Upper lobe of left lung (tissue), 6 donors: ENCODE measurements at places on chromosomes 16 and 17.

DNA sequence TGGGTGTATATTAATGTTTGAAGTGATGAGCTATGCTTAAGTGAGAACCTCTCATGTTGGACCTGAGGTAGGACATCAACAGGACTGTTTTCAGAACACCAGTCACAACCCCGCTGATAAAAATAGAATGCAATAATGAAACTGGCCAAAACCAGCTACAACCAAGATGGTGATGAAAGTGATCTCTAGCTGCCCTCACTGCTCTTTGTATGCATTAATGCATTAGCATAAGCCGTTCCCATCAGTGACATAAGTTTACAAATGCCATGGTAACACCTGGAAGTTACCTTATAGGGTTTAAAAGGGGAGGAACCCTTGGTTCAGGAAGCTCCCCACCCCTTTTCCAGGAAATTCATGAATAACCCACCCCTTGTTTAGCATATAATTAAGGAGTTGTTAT lies 672.5 kb upstream of the EEF2KMT start:
- no peak overlapping the region for H3K27ac ChIP-seq
- H3K36me3 ChIP-seq = no peaks in the 10 kb centered on the region
- H3K4me1 ChIP-seq = no peaks in the 10 kb centered on the region
- DNase-seq = no peak
- H3K27me3 ChIP-seq = no peaks in the 10 kb centered on the region
- H3K4me3 ChIP-seq = no peak overlapping the region

GRCh38 chr17:75778861-75779249 lies 5.8 kb upstream of the UNK start:
- H3K36me3 ChIP-seq = peaks cover 24% of the 10 kb centered on the region
- no peaks in the 10 kb centered on the region for H3K27me3 ChIP-seq
- peaks cover 41% of the 10 kb centered on the region for H3K4me1 ChIP-seq
- peak overlapping the region; percentile 90 for H3K4me3 ChIP-seq

GRCh38 chr17:67479148-67479547 lies 102.1 kb downstream of the PITPNC1 start:
- H3K4me1 ChIP-seq = peaks cover 10% of the 10 kb centered on the region
- no peak overlapping the region for H3K27ac ChIP-seq
- no peaks in the 10 kb centered on the region for H3K27me3 ChIP-seq
- H3K4me3 ChIP-seq = no peak overlapping the region

- no peaks in the 10 kb centered on the region for H3K36me3 ChIP-seq
- no peaks in the 10 kb centered on the region for H3K27me3 ChIP-seq
- no peak for DNase-seq
- no peak overlapping the region for H3K27ac ChIP-seq
- H3K4me3 ChIP-seq = no peak overlapping the region
These were observed 45.9 kb downstream of the MRTFB start for GRCh38 chr16:14117051-14117450.

DNA sequence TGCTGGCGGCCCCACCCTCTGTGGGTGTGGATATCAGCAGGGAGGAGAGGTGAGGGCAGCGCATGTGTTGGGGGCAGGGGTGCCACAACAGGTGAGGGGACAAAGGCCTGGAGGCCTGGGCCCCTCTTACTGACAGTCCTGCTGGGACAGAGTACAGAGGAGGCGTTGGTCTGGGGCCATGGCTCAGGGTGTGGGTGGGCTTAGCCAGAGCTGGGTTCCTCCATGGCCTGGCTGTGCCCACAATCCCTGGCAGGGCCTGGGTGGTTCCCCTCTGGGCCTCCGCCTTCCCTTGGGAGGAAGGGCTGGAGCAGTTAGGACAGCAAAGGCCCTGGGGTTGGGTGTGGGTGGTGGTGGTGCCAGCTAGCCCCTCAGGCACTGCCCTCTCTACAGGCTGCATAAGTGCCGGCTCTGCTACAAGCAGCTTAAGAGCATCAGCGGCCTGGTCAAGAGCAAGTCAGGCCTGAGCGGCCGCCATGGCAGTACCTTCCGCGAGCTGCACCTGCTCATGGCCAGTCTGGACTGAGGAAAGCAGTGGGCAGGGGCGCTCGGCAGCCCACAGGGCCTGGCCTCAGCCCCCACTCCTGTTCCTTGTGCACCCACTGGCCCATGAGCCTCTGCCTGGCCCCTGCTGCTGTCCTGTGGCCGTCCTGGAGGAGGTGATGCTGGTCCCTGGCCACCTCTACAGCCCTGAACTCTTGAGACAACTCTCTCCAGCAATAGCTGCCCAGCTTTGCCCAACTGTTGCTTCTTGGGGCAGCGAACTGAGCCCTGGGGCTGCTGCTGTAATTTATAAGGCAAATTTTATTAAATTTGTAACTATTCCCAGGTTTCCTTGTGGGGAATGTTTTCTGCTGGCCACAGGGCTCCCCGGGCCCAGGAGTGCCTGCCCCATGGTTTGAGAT lies 21.1 kb downstream of the KATNB1 start:
- peaks cover 82% of the 10 kb centered on the region for H3K36me3 ChIP-seq
- peaks cover 10% of the 10 kb centered on the region for H3K4me1 ChIP-seq
- no peak overlapping the region for H3K4me3 ChIP-seq
- H3K27me3 ChIP-seq = no peaks in the 10 kb centered on the region
- no peak overlapping the region for H3K27ac ChIP-seq

DNA sequence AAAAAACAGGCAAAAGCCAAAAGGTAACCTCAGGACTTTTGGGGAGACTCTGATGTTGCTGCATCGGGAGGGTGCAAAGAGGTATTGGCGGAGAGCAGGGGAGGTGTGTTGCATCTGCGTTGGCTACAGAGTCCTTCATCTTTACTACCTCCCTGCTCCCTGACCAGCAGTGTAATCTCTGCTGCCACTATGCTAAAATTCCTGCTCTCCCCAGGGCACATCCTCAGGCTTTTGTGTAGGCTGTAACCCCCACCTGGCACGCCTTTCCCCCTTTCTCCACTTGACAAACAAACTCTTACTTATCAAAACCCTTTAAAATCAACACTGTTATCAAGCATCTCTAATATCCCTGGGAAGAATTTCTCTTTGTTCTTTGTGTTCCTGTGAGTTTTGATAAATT lies 435.3 kb downstream of the HAPSTR1 start:
- no peak overlapping the region for H3K4me3 ChIP-seq
- H3K4me1 ChIP-seq = peaks cover 11% of the 10 kb centered on the region
- no peaks in the 10 kb centered on the region for H3K27me3 ChIP-seq
- DNase-seq = no peak
- no peaks in the 10 kb centered on the region for H3K36me3 ChIP-seq
- no peak overlapping the region for H3K27ac ChIP-seq

- DNase-seq = no peak
- H3K4me3 ChIP-seq = no peak overlapping the region
- H3K27ac ChIP-seq = no peak overlapping the region
- H3K36me3 ChIP-seq = no peaks in the 10 kb centered on the region
- H3K4me1 ChIP-seq = no peaks in the 10 kb centered on the region
These were observed 656.0 kb upstream of the KIF2B start for GRCh38 chr17:53166731-53167130.

- no peak for DNase-seq
- H3K27me3 ChIP-seq = no peaks in the 10 kb centered on the region
- H3K36me3 ChIP-seq = no peaks in the 10 kb centered on the region
- H3K27ac ChIP-seq = no peak overlapping the region
- H3K4me3 ChIP-seq = no peak overlapping the region
These were observed 220.4 kb upstream of the CACNG5 start for GRCh38 chr17:66614469-66614868.

- no peaks in the 10 kb centered on the region for H3K27me3 ChIP-seq
- H3K36me3 ChIP-seq = peaks cover 11% of the 10 kb centered on the region
- no peak overlapping the region for H3K27ac ChIP-seq
- peaks cover 2% of the 10 kb centered on the region for H3K4me1 ChIP-seq
- DNase-seq = no peak
These were observed 41.2 kb downstream of the HELZ start for GRCh38 chr17:67203818-67204217.

DNA sequence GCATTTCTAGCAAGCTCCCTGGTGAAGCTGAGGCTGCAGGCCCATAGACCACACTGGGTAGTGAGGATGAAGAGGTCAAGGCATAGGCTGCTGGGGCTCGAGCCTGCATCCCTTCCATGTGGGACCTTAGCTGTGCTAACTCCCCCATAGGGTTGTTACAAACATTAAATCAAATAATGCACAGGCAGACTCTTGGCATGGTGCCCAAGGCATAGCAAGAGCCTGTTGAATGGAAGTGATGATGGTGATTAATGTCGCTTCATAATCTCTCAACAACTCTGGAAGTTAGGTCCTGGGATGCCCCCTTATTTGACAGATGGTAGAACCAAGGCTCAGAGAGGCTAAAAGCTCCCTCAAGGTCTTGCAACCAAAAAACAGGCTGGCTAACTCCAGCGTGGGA lies 283.9 kb upstream of the EEF2KMT start:
- DNase-seq = no peak
- no peak overlapping the region for H3K4me3 ChIP-seq
- no peak overlapping the region for H3K27ac ChIP-seq
- H3K36me3 ChIP-seq = no peaks in the 10 kb centered on the region
- H3K4me1 ChIP-seq = no peaks in the 10 kb centered on the region

- no peaks in the 10 kb centered on the region for H3K27me3 ChIP-seq
- H3K4me3 ChIP-seq = no peak overlapping the region
- no peaks in the 10 kb centered on the region for H3K36me3 ChIP-seq
- no peaks in the 10 kb centered on the region for H3K4me1 ChIP-seq
- no peak overlapping the region for H3K27ac ChIP-seq
These were observed 204.9 kb upstream of the CDH13 start for GRCh38 chr16:82421851-82422250.

GRCh38 chr17:2090804-2091534 lies 36.1 kb downstream of the HIC1 start:
- no peaks in the 10 kb centered on the region for H3K36me3 ChIP-seq
- H3K4me3 ChIP-seq = no peak overlapping the region
- peaks cover 81% of the 10 kb centered on the region for H3K4me1 ChIP-seq
- H3K27me3 ChIP-seq = no peaks in the 10 kb centered on the region
- H3K27ac ChIP-seq = peak overlapping the region; percentile 86

DNA sequence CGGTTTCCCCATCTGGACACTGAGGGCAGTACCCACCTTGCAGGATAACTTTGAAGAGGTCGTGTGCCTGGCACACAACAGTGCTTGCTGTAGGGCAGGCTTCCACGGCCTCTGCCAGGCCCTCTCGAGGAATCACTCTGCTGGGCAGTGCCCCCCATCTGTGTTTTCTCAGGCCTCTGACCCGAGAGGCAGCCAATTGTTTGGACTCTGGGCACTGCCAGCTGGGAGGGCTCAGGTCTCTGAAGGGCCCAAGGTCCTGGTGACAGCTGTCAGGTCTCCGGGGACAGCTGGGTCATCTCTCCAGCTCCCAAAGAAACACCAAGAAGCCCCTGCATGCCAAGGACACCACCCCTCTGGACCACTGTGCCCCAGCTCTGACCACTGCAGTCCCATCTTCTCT lies 1.0 kb upstream of the RAB26 start:
- peaks cover 44% of the 10 kb centered on the region for H3K4me1 ChIP-seq
- no peak for DNase-seq
- no peaks in the 10 kb centered on the region for H3K27me3 ChIP-seq
- no peak overlapping the region for H3K27ac ChIP-seq
- H3K36me3 ChIP-seq = peaks cover 2% of the 10 kb centered on the region

GRCh38 chr17:66190738-66191592 lies 968 bp downstream of the CEP112 start:
- H3K4me3 ChIP-seq = peak overlapping the region; percentile 62
- no peaks in the 10 kb centered on the region for H3K27me3 ChIP-seq
- DNase-seq = no peak
- H3K36me3 ChIP-seq = no peaks in the 10 kb centered on the region
- peak overlapping the region; percentile 84 for H3K27ac ChIP-seq

DNA sequence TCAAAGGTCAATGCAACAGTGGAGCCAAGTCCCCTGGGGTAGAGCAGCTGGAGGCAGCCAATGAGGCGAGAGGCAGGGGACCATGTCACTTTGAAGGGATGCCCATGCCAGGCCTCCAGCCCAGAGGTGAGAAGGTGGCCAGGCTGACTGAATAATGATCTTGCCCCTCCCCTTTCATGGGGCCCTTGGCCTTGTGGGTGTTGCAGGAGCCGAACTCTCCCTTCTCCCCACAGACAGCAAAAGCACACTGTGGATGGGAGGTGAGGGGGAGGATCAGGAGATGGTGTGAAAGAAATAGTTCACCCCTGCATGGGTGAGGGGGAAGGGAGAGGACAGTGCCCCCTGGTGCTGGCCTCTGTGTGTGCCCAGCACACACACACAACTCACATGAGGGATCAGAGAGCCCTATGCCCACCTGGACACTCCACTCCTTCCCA lies 15.8 kb upstream of the TBX21 start:
- H3K27me3 ChIP-seq = peaks cover 5% of the 10 kb centered on the region
- H3K36me3 ChIP-seq = no peaks in the 10 kb centered on the region
- no peak for DNase-seq
- H3K27ac ChIP-seq = no peak overlapping the region

- no peak for DNase-seq
- no peaks in the 10 kb centered on the region for H3K27me3 ChIP-seq
- H3K4me3 ChIP-seq = no peak overlapping the region
- H3K36me3 ChIP-seq = peaks cover 3% of the 10 kb centered on the region
- peaks cover 3% of the 10 kb centered on the region for H3K4me1 ChIP-seq
These were observed 16.4 kb upstream of the FASN start for GRCh38 chr17:82114447-82114846.

GRCh38 chr16:3677994-3678393 lies 23.5 kb downstream of the DNASE1 start:
- no peaks in the 10 kb centered on the region for H3K27me3 ChIP-seq
- no peak for DNase-seq
- H3K4me3 ChIP-seq = no peak overlapping the region
- H3K27ac ChIP-seq = no peak overlapping the region
- H3K36me3 ChIP-seq = peaks cover 36% of the 10 kb centered on the region

GRCh38 chr17:81810476-81810875 lies 6.5 kb downstream of the GCGR start:
- no peak overlapping the region for H3K4me3 ChIP-seq
- H3K36me3 ChIP-seq = no peaks in the 10 kb centered on the region
- DNase-seq = no peak
- no peaks in the 10 kb centered on the region for H3K27me3 ChIP-seq
- H3K4me1 ChIP-seq = no peaks in the 10 kb centered on the region

- H3K36me3 ChIP-seq = no peaks in the 10 kb centered on the region
- H3K4me1 ChIP-seq = no peaks in the 10 kb centered on the region
- no peaks in the 10 kb centered on the region for H3K27me3 ChIP-seq
- peak overlapping the region; percentile 44 for H3K27ac ChIP-seq
- no peak for DNase-seq
These were observed 138.0 kb downstream of the ANKFN1 start for GRCh38 chr17:56291226-56291805.

- no peaks in the 10 kb centered on the region for H3K27me3 ChIP-seq
- no peak for DNase-seq
- no peak overlapping the region for H3K27ac ChIP-seq
These were observed 103.4 kb downstream of the SPAG9 start for GRCh38 chr17:51017270-51017669.

- H3K27ac ChIP-seq = no peak overlapping the region
- H3K27me3 ChIP-seq = no peaks in the 10 kb centered on the region
- H3K4me1 ChIP-seq = no peaks in the 10 kb centered on the region
- no peaks in the 10 kb centered on the region for H3K36me3 ChIP-seq
These were observed 10.0 kb downstream of the TMEM235 start for GRCh38 chr17:78241277-78242023.

- H3K27me3 ChIP-seq = no peaks in the 10 kb centered on the region
- no peak overlapping the region for H3K27ac ChIP-seq
- no peaks in the 10 kb centered on the region for H3K36me3 ChIP-seq
- H3K4me3 ChIP-seq = no peak overlapping the region
- H3K4me1 ChIP-seq = peaks cover 16% of the 10 kb centered on the region
These were observed 28.7 kb downstream of the CACNA1G start for GRCh38 chr17:50589095-50589705.

- no peak overlapping the region for H3K27ac ChIP-seq
- H3K4me1 ChIP-seq = peaks cover 26% of the 10 kb centered on the region
- H3K27me3 ChIP-seq = no peaks in the 10 kb centered on the region
- H3K36me3 ChIP-seq = no peaks in the 10 kb centered on the region
These were observed 6.0 kb upstream of the CPD start for GRCh38 chr17:30372755-30373154.

GRCh38 chr17:80568246-80568645 lies 23.6 kb downstream of the RPTOR start:
- DNase-seq = no peak
- no peaks in the 10 kb centered on the region for H3K36me3 ChIP-seq
- H3K27ac ChIP-seq = no peak overlapping the region
- no peak overlapping the region for H3K4me3 ChIP-seq
- peaks cover 10% of the 10 kb centered on the region for H3K4me1 ChIP-seq
